ENCODE measurements at places on chromosomes 5 and 9. TPM values are rescaled to one million over a fixed set of nuclear protein-coding genes. Genes with fewer than 3 reads are reported as not detected.

- DNase-seq: no peak
Observed at GRCh38 chr5:166119506-166119905, 2171.9 kb upstream of the WWC1 start.

GRCh38 chr5:149301744-149302380 is 30.2 kb downstream of the AFAP1L1 start:
- no peak for DNase-seq

GRCh38 chr9:115978091-115978490 is 175.5 kb upstream of the PAPPA start:
- no peak for DNase-seq

CYFIP2 gene
- 1.7 TPM for polyA plus RNA-seq

DNA sequence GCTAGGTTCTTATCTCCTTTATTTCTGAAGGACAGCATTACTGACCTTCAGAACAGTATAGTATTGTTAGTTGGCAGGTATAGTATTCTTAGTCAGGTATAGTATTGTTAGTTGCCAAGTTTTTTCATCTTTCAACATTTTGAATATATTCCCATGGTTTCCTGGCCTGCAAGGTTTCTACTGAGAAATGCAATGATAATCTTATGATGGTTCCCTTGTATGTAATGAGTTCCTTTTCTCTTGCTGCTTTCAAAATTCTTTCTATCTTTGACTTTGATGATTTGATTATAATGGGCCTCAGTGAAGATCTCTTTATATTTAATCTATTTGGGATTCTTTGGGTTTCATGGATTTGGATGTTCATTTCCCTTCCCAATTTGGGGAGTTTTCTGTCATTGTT is 12.4 kb upstream of the HSDL2 start:
- DNase-seq: no peak

- no peak for DNase-seq
Observed at GRCh38 chr9:68732405-68733020, 27.5 kb downstream of the PIP5K1B start.

Data from psoas muscle (tissue), 8 donors.